ENCODE measurements at places on chromosomes 4 and X.

- DNase-seq, result no peak
These were observed 291.9 kb upstream of the TENM3 start for GRCh38 chr4:181951265-181951664.

- no peak for DNase-seq
These were observed 1.0 kb downstream of the ACSL1 start for GRCh38 chr4:184824776-184825084.

GRCh38 chr4:38034986-38035882, 75.0 kb downstream of the PTTG2 start:
- DNase-seq, result peak; percentile 14

GRCh38 chr4:1675136-1675801, 8.8 kb downstream of the FAM53A start:
- no peak for DNase-seq
